ENCODE measurements at places on chromosomes 1 and 21. TPM values are rescaled to one million over a fixed set of nuclear protein-coding genes. Genes with fewer than 3 reads are reported as not detected.

Gene CD5L
- not detected for total RNA-seq

Gene SOAT1
- total RNA-seq, result 24.1 TPM

Gene FAM151A
- not detected for total RNA-seq

Gene TSTD1
- total RNA-seq, result 14.2 TPM

Gene PAPPA2
- total RNA-seq, result 0.33 TPM

DNA sequence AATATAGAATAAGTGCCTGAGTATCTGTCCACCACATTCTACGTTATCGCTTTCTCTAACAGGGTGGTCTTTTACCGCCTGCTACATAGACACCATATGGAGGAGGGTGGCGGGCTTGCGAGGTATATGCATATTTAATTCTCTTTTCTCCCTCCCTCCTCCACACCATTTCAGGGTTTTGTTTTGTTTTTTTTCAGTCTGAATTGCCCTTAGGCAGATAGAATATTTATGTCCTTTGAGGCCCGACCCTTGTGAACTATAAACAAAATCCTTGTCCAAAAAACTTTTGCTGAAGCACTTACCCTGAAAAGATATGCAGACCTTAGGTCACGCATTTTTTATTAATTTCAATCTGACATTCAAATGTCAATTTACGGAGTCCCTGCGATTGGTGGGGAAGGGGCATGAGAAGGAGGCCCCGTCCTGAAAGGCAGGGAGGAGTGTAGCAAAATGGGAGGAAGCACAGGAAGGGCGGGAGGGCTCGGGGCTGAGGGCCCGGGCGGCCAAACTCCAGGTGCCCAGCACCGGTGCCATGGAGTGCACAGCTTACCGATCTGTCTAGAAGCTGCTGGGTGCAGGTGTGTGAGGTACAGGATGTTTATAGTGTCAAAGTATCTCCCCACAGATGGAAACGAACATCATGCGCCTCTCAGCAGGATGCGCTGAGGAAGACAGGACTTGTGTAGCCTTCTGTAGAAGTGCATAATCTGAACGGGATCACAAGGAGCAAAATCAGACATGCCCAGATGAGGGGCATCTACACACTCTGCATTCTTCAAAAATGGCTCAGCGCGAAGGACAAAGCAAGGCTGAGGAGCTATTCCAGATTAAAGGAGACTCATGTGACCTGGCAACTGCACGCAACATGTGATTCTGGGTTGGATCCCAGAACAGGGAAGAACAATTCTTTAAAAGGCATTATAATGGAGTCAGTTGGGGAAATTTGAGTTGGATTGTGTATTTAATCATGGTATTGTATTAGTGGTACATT, 68.8 kb upstream of the LYST start:
- H3K27ac ChIP-seq, result no peak overlapping the region
- H3K4me3 ChIP-seq, result no peak overlapping the region
- no peaks in the 10 kb centered on the region for H3K36me3 ChIP-seq
- DNase-seq, result no peak
- H3K27me3 ChIP-seq, result peaks cover 4% of the 10 kb centered on the region

GRCh38 chr1:92721886-92722285, 63.0 kb downstream of the EVI5 start:
- H3K36me3 ChIP-seq, result peaks cover 5% of the 10 kb centered on the region
- H3K27ac ChIP-seq, result no peak overlapping the region
- no peaks in the 10 kb centered on the region for H3K27me3 ChIP-seq
- no peak overlapping the region for H3K4me3 ChIP-seq

DNA sequence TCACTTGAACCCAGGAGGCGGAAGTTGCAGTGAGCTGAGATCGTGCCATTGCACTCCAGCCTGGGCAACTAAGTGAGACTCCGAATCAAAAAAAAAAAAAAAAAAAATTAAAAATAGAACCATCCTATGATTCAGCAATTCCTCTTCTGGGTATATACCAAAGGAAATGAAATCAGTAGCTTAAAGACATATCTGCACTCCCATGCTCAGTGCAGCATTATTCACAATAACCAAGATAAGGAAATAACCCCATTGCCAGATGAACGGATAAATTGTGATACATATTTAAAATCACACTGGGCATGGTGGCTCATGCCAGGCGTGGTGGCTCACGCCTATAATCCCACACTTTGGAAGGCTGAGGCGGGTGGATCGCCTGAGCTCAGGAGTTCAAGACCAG, 23.8 kb downstream of the ALDH9A1 start:
- no peak overlapping the region for H3K4me3 ChIP-seq
- peaks cover 41% of the 10 kb centered on the region for H3K36me3 ChIP-seq
- no peaks in the 10 kb centered on the region for H3K27me3 ChIP-seq
- no peaks in the 10 kb centered on the region for H3K4me1 ChIP-seq
- no peak overlapping the region for H3K27ac ChIP-seq
- no peak for DNase-seq

- peaks cover 44% of the 10 kb centered on the region for H3K36me3 ChIP-seq
- no peak for DNase-seq
- H3K4me1 ChIP-seq, result peaks cover 22% of the 10 kb centered on the region
- peaks cover 2% of the 10 kb centered on the region for H3K27me3 ChIP-seq
- H3K27ac ChIP-seq, result no peak overlapping the region
- no peak overlapping the region for H3K4me3 ChIP-seq
Measured at GRCh38 chr1:94501935-94502334, 39.6 kb downstream of the F3 start.

GRCh38 chr1:11951901-11952300, 17.4 kb downstream of the PLOD1 start:
- H3K4me3 ChIP-seq, result no peak overlapping the region
- H3K27ac ChIP-seq, result no peak overlapping the region
- no peak for DNase-seq
- peaks cover 3% of the 10 kb centered on the region for H3K27me3 ChIP-seq
- peaks cover 25% of the 10 kb centered on the region for H3K36me3 ChIP-seq

GRCh38 chr1:14968251-14968851, 185.2 kb upstream of the TMEM51 start:
- H3K36me3 ChIP-seq, result peaks cover 10% of the 10 kb centered on the region
- H3K4me3 ChIP-seq, result no peak overlapping the region
- DNase-seq, result no peak
- H3K27me3 ChIP-seq, result no peaks in the 10 kb centered on the region

DNA sequence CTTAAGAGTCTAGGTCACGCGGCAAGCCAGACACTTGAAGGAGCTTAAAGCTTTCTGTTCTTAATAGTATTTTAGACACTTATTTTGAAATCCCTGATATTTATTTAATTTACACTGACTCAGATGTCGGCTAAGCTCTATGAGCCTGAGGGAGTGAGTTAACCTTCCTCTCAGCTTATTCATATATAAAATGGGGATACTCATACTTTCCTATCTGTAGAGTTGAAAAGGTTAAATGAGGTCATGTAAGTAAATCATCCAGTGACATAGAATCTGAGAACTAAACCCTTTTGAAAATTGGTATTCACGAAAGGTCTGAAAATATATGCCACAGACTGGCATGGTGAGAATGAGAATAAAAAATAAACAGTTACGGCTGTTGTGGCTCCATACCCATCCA, 1.4 kb upstream of the GPR161 start:
- peaks cover 14% of the 10 kb centered on the region for H3K27me3 ChIP-seq
- peak overlapping the region; percentile 97 for H3K4me3 ChIP-seq
- H3K27ac ChIP-seq, result no peak overlapping the region
- H3K4me1 ChIP-seq, result peaks cover 22% of the 10 kb centered on the region

DNA sequence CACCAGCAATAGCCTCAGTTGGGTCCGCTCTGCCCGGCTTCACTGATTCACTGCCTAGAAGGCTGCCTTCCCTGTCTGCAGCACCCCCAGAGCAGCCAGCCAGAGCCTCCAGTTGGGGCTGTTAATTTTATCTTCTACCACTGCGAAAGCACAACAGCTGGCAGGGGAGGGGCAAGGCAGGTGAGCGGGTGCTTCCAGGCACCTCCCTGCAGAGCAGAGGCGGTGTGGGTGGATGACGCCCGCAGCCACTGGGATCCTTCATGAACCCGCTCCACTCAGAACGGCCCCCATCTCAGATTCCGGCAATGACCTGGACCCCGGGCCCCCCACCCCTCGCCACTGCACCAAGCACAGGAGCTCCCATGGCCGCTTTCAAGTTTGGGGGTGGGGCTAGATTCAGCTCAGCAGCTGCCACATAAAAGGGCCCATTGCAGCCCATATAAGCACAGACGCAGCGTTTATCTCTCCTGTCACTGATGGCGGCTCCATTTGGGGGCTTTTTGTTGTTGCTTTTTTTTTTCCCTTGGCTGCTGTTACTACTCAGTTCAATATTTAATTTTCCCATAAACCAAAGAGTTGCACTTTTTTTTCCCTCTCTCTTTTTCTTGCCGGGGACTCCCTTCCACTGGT, 128.0 kb upstream of the KLHDC7A start:
- no peaks in the 10 kb centered on the region for H3K36me3 ChIP-seq
- H3K27ac ChIP-seq, result no peak overlapping the region
- peaks cover 11% of the 10 kb centered on the region for H3K4me1 ChIP-seq
- no peaks in the 10 kb centered on the region for H3K27me3 ChIP-seq
- no peak for DNase-seq

- peaks cover 18% of the 10 kb centered on the region for H3K27me3 ChIP-seq
- DNase-seq, result no peak
- H3K4me3 ChIP-seq, result no peak overlapping the region
- no peaks in the 10 kb centered on the region for H3K36me3 ChIP-seq
- no peak overlapping the region for H3K27ac ChIP-seq
- H3K4me1 ChIP-seq, result peaks cover 7% of the 10 kb centered on the region
Measured at GRCh38 chr1:204192589-204193352, 3.5 kb downstream of the KISS1 start.

- H3K4me3 ChIP-seq, result no peak overlapping the region
- H3K4me1 ChIP-seq, result peaks cover 38% of the 10 kb centered on the region
- H3K36me3 ChIP-seq, result peaks cover 5% of the 10 kb centered on the region
- no peak for DNase-seq
- H3K27me3 ChIP-seq, result peaks cover 43% of the 10 kb centered on the region
Measured at GRCh38 chr1:197908716-197909220, 6.3 kb downstream of the C1orf53 start.

GRCh38 chr21:28083350-28083749, 909.3 kb downstream of the LTN1 start:
- no peak overlapping the region for H3K27ac ChIP-seq
- no peaks in the 10 kb centered on the region for H3K36me3 ChIP-seq
- H3K4me1 ChIP-seq, result no peaks in the 10 kb centered on the region

DNA sequence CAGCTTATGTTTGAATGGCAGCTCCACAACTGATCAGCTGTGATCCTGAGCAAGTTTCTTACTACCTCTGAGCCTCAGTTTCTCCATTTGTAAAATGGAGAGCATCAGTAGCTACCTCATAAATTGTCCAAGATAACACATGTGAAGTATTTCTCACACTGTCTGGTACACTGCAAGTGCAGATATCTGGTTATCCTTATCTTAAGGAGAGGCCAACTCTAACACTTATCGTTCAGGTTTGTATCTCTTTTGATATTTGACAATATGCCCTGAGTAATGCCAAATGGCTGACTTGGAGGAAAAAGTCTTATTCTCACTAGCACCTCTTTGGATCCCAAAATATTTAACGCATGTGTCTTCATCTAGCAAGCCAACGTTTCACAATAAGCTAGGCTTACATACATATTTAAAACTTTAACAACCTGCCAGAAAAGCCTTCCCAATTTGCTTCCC, 2.7 kb downstream of the CSRP1 start:
- no peak overlapping the region for H3K4me3 ChIP-seq
- peak overlapping the region; percentile 67 for H3K27ac ChIP-seq
- peaks cover 10% of the 10 kb centered on the region for H3K27me3 ChIP-seq
- no peak for DNase-seq
- peaks cover 65% of the 10 kb centered on the region for H3K4me1 ChIP-seq

GRCh38 chr1:108817016-108817415, 39.9 kb downstream of the AKNAD1 start:
- peaks cover 6% of the 10 kb centered on the region for H3K27me3 ChIP-seq
- H3K4me1 ChIP-seq, result peaks cover 14% of the 10 kb centered on the region
- H3K27ac ChIP-seq, result peak overlapping the region; percentile 90
- no peak for DNase-seq

GRCh38 chr1:209367061-209367772, 216.3 kb upstream of the CAMK1G start:
- no peak overlapping the region for H3K27ac ChIP-seq
- H3K27me3 ChIP-seq, result peaks cover 2% of the 10 kb centered on the region
- no peaks in the 10 kb centered on the region for H3K4me1 ChIP-seq
- no peaks in the 10 kb centered on the region for H3K36me3 ChIP-seq
- no peak for DNase-seq

DNA sequence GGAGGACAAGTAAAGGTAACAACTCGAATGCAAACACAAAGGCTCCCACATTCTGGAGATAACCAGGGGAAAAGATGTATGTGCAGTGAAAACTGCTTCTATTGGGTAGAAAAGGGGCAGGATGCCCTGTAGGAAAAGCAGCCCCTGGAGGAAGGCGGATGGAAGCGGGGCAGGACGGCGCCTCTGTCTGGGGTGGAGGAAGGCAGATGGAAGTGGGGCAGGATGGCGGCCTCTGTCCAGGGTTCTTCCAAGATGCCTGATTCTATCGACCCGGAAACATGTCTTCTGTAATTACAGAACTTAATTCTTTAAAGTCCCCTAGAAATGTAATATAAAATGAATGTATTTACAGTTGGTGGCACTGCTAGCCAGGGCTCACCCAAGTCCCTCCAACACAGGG, 24.0 kb upstream of the LRRC47 start:
- H3K4me1 ChIP-seq, result no peaks in the 10 kb centered on the region
- peaks cover 56% of the 10 kb centered on the region for H3K36me3 ChIP-seq
- H3K4me3 ChIP-seq, result peak overlapping the region; percentile 6
- DNase-seq, result no peak
- H3K27me3 ChIP-seq, result peaks cover 10% of the 10 kb centered on the region
- no peak overlapping the region for H3K27ac ChIP-seq

DNA sequence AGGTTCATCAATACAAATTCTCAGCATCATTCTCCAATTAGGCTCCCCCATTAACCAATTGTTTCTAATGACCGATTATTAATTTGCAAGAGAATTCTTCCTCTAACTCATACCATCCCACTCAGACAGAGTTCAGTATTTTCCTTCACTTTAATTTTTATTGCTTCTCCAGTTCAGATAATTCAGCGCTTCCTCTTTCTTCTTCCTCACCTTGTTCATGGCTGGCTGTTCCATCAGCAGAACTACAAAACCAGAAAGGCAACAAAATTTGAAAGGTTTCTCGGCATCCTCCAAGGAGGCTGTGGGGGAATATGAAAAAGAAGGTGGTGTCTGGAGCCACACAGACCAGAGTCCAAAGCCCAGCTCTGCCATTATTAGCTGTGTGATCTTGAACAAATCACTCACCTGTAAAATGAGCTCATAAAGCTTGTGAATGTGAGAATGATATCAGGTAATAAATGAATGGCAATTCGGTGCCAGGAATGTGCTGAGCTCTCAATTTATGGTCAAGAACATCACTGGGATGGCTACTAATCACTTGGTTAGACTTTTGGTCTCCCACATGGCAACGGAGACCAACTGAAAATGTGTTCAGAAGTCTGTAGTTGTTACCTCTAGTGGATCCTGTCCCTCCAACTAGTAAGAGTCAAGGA, 11.7 kb upstream of the ZNF436 start:
- no peak overlapping the region for H3K27ac ChIP-seq
- H3K27me3 ChIP-seq, result peaks cover 3% of the 10 kb centered on the region

GRCh38 chr1:82948386-82948785, 1050.5 kb downstream of the TTLL7 start:
- no peak overlapping the region for H3K27ac ChIP-seq
- no peaks in the 10 kb centered on the region for H3K4me1 ChIP-seq
- no peaks in the 10 kb centered on the region for H3K36me3 ChIP-seq
- DNase-seq, result no peak
